ENCODE measurements at places on chromosomes 5 and 9.

- DNase-seq: no peak
Measured at GRCh38 chr5:83848941-83849340, 128.3 kb upstream of the HAPLN1 start.

- DNase-seq: no peak
Measured at GRCh38 chr9:105855987-105856386, 161.6 kb downstream of the TMEM38B start.

DNA sequence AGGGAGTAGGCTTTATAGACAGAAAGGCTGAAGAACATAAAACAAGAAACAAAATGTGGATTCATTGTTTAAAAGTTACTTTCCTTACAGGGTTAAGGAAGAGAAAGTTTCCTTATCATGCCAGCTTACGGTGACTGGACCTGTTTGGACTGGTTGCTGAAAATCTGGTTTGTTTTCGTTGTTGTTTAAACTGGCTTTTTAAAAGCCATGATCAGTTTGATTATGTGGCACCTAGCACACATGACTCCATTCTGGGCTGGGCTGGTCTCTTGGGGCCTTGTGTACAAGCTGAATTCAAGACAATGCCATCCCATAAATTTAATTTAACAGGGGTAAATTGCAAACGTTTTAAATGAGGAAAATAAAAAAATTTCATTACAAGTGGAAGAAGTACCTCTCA lies 18.4 kb upstream of the ZNF474 start:
- DNase-seq: no peak

DNA sequence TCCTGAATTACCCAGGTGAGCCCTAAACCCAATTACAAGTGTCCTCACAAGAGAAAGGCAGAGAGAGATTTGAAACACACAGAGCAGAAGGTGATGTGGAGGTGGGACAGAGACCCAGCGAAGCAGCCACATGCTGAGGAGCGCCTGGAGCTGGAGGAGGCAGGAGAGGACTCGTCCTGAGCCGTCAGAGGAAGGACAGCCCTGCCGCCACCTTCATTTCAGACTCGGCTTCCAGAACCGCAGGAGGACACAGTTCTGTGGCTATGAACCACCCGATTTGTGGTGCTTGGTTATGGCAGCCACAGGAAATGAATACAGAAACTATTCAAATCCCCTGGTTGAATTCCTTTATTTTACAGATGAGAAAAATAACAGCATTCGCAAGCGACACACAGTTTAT lies 16.4 kb upstream of the FBP1 start:
- DNase-seq: no peak

GRCh38 chr5:86570427-86571083 lies 47.2 kb upstream of the COX7C start:
- DNase-seq: no peak

DNA sequence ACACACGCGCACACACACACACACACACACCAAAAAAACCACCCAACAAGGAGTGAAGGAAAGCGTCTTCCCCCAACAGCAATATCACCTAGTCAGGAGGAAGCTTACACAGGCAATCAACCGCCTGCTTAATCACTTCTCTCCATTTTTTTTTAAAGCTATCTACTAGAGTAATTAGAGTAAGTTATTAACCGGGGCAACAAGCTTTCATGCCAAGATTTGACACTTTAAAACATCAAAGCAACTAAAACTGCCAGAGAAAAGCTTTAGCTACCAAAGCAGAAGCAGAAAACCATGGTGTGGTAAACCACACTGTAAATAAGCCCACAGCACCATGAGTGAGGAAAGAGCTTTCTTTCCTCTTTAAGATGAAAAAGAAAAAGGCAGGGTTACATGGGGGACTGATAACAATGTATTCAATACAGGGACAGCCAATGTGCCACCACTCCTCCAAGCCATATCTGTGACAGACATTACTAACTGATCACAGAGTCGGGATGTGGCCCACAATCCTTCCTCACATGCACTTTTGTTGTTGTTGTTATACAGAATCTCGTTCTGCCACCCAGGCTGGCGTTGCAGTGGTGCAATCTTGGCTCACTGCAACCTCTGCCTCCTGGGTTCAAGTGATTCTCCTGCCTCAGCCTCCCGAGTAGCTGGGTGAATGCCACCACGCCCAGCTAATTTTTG lies 282.1 kb downstream of the CRB2 start:
- no peak for DNase-seq

GRCh38 chr5:171574376-171574775 lies 154.9 kb downstream of the FGF18 start:
- DNase-seq: no peak

All from cortex of kidney (tissue), 1 donor.